Putamen (tissue), 1 donor: ENCODE measurements at places on chromosomes 5 and 9.

DNA sequence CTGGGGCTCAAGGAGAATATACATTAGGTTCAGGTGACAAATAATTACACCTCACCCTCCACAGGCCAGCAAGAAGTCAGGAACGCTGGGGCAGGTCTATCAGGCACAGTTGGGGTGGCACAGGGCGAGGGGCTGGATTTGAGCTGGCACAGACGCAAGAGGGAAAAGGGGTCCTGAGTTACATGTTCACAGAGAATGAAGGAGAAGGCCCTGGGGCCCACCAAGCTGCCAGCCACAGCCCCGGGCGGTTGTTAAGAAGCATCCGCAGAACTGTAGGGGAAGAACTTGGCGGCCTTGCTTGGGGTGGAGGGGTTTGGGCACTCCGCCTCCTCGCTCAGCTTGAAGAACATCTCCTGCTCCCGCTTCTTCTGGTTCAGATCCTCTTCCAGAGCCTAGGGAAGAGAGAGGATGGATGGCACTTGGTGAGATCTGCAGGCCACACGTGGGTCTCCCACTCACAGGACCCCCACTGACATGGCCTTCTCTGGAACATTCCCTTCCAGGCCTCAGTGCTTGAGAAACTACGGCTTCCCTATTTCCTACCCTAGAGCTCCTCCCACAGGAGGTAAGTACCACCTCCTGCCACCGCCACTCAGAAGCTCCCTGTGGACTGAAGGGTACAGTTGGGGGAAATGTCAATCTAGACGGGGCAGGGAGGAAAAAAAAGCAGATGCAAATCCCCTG, 38.3 kb upstream of the FBXW11 start:
- no peak for DNase-seq

GRCh38 chr9:109149089-109149488, 18.0 kb downstream of the FRRS1L start:
- DNase-seq = no peak

DNA sequence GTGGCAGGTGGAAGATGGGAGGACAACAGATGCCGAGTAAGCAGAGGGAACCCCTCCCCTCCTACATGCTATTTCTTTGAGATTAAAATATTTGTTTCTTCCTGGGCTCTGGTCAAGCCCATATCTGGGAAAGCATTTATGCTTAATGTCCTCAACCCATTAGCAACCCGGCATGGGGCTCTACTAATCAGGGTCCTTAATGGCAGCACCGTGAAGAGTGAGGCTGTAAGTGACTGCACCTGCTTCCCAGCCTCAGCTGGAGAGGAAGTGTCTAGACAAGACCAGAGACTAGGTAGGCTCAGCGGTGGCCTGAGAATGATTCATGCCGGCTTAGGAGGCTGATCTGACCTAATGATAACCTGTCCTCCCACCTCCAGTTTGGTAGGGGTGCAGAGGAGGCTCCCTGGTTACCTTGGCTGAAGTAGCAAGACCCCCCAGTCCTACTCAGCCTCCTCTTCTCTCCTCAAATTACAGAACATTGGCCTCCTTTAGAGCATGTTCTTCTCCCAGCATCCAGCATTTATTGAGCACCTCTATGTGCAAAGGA, 61.3 kb upstream of the HSPA9 start:
- no peak for DNase-seq

DNA sequence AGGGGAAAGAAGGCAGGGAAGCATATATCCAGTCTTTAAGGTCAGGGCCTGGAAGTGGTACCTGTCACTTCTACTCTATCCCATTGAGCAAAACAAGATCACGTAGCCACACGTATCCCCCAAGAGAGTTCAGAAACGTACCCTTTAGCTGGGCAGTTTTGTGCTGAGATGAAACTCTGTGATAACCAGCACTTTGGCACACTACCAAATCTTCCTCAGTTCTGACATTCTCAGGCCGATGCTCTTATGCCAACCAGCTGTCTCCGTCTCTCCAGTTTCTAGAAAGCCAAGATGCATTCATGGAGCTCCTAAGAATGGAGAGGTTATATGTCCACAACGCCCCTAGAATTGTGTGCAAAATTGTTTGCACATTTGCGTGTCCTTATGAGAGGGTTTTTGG, 176.6 kb upstream of the MSX2 start:
- DNase-seq = no peak

DNA sequence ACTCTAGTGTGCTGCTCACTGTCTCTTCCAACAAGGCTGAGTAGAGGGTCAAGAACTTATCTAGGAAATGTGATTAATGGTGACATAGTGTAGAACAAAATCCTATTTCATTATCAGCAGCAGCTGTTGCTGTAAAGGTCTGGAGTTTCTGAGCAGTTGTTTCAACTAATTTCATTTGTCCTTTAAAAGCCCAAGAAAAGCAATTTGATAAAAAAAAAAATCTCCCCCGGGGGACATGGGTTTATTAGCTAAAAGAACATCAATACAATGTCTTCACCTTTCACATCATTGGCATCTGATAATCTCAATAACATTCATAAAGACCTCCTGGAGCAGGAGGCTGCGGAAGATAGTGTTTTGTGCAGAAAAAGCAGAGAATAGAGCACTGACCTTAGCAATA, 468.1 kb downstream of the KCTD16 start:
- no peak for DNase-seq

- no peak for DNase-seq
Measured at GRCh38 chr9:16484180-16484579, 386.3 kb downstream of the BNC2 start.

DNA sequence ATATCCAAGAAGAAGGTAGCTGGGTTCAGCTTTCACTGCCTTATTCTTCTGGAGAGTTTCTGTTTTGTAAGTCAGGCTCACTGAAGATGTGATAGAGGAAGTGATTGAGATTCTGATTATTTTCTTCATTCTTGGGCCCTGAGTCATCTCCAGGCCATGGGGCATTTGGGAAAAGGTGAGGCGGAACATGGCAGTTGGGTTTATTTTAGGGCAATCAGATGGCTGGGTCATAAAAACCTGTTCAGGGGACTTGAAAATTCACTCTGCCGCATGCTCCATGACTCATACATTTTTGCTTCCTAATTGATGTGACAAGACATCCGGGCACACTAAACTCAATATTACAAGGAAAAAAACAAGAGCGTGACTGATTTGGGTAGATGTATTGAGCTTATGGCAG, 265.7 kb upstream of the KLF4 start:
- no peak for DNase-seq

- DNase-seq = no peak
Measured at GRCh38 chr5:143691945-143692290, 120.0 kb upstream of the HMHB1 start.

- DNase-seq = no peak
Measured at GRCh38 chr5:15326932-15327331, 173.0 kb upstream of the FBXL7 start.

- no peak for DNase-seq
Measured at GRCh38 chr5:150780187-150780692, 1.7 kb downstream of the SMIM3 start.

DNA sequence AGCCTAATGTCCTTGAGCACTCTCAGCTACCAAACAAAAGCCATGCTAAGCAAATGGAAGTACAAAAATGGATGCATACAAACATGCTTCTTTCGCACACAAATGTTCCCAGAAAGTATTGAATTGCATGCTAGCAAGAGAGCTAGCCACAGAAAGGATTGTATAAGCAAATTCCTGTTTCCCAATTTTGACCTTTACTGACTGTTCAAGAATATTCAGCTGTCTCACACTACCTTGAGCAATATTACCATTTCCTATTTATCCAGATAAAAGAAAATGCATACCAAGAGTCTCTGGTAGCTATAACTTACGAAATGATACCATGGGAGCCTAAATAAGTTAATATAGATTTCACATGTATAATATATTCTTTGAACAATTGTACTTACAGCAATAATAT, 264.6 kb downstream of the TMEM167A start:
- no peak for DNase-seq

- DNase-seq = no peak
Measured at GRCh38 chr9:16193066-16193465, 640.2 kb downstream of the CCDC171 start.

- DNase-seq = no peak
Measured at GRCh38 chr9:35912791-35913400, 3.6 kb downstream of the SPAAR start.

DNA sequence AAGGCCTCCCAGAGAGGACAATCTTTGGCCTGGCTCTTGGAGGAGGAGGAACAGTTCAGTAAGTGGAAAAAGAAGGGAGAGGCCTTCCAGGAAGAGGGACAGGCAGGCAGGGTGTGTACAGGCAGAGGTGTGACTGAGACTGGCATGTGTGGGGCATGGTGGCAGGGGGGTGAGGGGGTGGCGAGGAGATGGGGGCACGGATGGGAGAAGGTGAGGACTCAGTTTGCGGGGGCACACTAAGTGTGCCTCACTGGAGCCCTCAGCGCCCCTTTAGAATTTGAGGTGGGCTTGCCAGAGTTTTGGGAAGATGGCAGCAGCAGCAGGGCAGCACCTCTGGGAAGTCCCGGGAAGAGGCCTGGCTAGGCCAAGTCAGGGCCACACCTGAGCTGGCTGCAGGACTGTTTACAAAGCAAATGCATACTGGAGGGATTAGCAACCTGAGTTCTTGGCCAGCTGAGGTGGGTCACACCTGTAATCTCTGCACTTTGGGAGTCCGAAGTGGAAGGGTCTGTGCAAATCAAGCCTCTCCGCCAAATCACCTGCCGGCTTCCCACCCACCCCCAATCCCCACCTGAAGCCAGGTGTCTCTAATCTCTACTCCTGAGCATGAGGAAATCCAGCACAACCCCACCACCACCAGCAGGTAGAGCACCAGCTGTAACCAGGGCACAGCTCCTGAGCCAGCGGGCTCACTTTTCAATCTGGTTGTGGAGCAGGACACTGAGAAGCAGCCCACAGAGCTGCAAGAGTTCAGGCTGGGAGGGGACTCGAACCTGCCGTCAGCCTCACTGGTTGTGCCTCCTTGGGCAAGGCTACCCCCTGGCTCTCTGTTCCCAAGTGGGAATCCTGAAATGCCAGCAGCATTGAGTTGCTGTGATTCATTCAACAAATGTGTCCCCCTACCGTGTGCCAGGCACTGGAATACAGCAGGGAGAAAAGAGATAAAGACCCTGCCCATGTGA, 10.2 kb upstream of the GABRP start:
- DNase-seq = no peak

GRCh38 chr5:94884311-94884710, 265.8 kb downstream of the SLF1 start:
- DNase-seq = no peak

DNA sequence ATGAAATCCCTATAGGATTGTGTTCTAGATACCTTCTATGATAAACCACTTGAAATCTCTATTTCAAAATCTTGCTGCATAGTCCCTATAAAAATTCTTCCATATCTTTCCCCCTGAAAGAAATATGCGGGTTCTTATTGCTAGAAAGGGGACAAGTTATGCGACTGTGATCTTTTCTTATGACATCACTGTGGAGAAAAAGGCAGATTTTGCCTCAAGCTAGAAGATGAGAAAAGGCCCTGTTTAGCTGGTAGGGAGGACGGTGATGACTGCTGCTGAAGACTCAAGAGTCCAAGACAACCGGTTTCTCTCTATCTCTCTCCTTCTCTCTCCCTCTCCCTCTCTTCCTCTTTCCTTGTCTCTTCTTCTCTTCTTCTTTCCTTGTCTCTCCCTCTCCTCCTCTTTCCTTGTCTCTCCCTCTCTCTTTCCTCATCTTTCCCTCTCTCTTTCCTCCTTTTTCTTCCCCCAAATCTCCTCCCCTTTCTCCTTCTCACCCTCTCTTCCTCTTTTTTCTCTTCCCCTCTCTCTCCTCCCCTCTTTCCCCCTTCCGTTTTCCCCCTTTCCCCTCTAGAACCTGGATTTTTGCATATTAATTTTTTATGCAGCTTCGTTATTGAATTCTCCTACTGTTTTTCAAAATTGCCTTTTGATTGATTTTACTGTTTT, 5.3 kb downstream of the OR2S2 start:
- DNase-seq = no peak

DNA sequence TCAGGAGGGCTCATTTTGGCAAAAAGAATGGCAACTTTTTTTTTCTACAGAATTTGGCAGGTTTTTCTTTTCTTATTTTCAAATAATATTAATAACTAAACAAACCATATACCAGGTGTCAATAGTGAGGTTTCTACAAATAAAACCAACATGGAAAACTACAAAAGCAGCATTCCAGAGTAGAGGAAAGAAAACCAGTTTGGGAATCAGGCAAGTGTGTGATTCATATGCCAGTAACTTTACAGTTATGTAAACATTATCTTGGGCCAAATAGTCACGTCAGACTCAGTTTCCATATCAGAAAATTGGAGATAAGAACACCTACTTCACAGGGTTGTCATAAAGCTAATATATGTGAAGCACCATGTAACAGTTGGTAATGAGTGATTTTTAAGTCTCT, 51.7 kb downstream of the FBXW11 start:
- DNase-seq = no peak

GRCh38 chr5:170642776-170643436, 139.1 kb downstream of the KCNIP1 start:
- DNase-seq = no peak

DNA sequence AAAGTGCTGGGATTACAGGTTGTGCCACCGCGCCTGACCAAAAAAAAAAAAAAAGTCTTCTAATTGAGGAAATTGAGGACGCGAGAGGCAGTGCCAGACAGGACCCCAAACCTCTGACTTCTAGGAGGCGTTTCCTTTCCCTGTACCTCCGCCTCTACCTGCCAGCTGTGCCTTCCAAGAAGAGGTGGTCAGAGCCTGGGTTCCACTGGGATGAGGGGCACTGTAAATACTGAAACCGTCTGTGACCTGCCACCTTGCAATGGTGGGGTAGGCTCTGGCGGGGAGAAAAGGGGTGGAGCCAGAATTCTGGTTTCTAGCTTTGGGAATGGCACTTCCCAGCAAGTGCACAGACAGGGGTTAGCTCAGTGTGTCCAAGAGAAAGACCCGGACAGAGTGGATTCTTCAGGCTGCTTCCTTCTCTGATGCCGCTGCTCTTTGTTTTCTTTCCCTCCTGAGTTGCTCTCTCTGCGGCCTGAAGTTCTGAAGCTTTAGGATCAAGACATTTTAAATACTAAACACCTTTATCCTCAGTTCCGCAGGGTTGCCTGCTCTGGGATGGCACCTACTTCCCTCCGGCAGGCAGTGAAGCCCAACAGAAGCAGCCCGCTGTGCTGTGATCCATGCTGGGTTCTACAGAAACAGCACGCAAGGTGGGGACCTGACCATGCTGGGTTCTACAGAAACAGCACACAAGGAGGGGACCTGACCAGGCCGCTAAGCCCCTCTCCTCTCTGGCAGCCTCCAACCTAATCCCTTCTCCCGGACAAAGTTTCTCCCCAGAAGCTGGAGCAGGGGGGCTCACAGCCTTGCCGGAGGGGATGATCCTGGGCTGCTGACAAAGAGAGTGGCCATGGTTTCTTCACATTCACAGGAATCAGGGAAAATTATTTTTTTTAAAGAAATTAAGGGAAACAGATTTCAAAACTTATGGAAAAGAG, 65.2 kb downstream of the OTULIN start:
- no peak for DNase-seq

GRCh38 chr5:37772255-37772654, 67.6 kb downstream of the GDNF start:
- DNase-seq = no peak

- no peak for DNase-seq
Measured at GRCh38 chr9:89969156-89969675, 364.4 kb downstream of the GADD45G start.

- no peak for DNase-seq
Measured at GRCh38 chr5:122877518-122877917, 32.1 kb downstream of the SNX24 start.

GRCh38 chr5:151570512-151571269, 20.4 kb downstream of the FAT2 start:
- no peak for DNase-seq
